ENCODE measurements at places on chromosomes 12 and 14. TPM values are rescaled to one million over a fixed set of nuclear protein-coding genes. Genes with fewer than 3 reads are reported as not detected.

The MANSC4 gene
- total RNA-seq: not detected

The TOGARAM1 gene
- total RNA-seq: 17.2 TPM

The DPF3 gene
- total RNA-seq: 2.0 TPM

The EIF2S3B gene
- total RNA-seq: 0.62 TPM

The TMEM52B gene
- total RNA-seq: not detected

The ITGA7 gene
- total RNA-seq: 0.76 TPM

The SLC6A15 gene
- not detected for total RNA-seq

The NPFF gene
- not detected for total RNA-seq

The GOLGA5 gene
- 14.8 TPM for total RNA-seq

The ZNF385A gene
- total RNA-seq: 0.86 TPM

The RFX4 gene
- not detected for total RNA-seq

The TBX5 gene
- not detected for total RNA-seq

The ACSM4 gene
- total RNA-seq: not detected

The PELI2 gene
- total RNA-seq: 5.8 TPM

The TMCC3 gene
- total RNA-seq: 0.32 TPM
